ENCODE measurements at places on chromosomes 5 and 9. TPM values are rescaled to one million over a fixed set of nuclear protein-coding genes. Genes with fewer than 3 reads are reported as not detected.

GRXCR2 gene
- not detected for total RNA-seq

DNA sequence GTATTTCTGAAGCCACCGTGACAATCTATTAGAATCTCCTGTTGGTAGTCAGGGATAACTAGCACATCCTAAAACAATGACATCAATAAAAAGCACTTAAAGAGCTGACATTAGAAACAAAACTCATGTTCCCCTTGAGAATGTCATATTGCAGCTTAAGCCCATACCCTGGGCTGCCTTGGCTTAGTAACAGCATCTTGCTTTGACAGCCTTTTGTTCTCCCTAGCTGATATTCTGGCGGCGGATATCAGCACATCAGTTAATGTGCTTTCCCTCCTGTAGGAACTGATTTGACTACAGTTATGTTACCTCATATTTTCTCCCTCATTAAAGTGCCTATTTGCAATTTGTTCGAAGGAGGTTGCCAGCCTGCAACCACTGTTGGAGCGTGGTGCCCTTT, 214.1 kb downstream of the CD180 start:
- no peak for DNase-seq

CCDC127 gene
- total RNA-seq = 3.5 TPM

FBN2 gene
- 1.8 TPM for total RNA-seq

DNA sequence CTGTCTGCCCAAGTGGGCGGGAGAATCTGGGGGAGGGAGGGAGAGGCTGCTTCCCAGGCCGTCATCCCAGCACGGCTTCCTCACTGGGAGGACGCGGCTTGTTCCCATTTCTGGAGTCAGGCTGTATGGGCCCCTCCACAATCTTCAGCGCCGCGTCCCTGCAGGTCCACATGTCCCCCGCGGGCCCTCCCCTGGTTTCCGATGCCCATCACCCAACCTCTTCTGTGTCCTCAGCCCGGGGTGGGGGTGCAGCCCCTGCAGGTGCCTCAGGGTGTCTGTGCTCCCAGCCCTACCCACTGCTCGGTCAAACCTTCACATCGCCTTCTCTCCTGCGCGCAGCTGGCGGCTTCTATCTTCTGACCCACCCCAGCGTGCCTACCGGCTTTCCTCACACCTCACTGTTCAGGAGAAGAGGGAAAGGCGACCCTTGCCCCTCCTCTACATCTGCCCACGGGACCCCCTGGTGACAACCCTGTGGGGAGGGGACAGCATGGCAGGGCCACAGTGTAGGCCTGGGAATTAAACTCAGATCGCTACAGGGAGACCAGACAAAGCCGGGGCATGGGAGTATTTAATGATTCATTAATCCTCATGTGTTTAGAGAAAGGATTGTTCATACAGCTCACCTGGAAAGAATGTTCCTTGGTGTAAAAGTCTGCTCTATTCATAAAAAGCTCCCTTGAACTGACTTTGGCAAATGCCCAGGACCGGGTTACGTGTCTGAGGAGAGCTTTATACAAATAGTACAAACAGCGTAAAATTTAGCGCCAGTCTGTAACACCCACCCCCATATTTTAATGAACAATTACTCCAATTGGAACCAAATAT, 145.1 kb downstream of the IRX1 start:
- DNase-seq = no peak

BSPRY gene
- total RNA-seq = 25.6 TPM

Data from colonic mucosa (tissue), 4 donors.